Activated CD4-positive, alpha-beta T cell treated with anti-CD3 and anti-CD28 coated beads for 1 hour (primary cell): ENCODE measurements at places on chromosomes 11 and 22.

DNA sequence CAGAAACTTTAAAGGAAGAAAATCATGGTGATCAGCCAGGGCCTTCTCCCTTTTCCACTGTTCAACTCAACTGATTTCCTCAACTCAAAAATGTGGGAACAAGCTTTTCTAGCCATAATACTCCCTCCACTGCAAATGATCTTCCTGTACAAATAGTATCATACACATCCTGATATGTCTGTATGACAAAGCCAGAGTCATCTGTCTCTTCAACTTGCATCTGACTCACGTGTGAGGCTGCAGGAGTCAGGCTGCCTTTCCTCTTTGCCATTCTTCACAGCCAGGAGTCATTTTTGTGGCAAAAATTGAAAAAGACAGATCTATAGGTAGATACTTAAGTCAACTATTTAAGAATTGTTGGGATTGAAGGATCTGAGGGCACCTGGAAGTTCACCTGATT is 13.3 kb downstream of the PATZ1 start:
- DNase-seq = no peak

- no peak for DNase-seq
Measured at GRCh38 chr11:115576606-115577380, 72.6 kb upstream of the CADM1 start.

GRCh38 chr11:14248580-14248981 is 110.4 kb downstream of the RRAS2 start:
- DNase-seq = no peak

- DNase-seq = no peak
Measured at GRCh38 chr22:41478473-41478872, 9.6 kb downstream of the ACO2 start.

GRCh38 chr11:43925932-43926505 is 16.4 kb upstream of the C11orf96 start:
- no peak for DNase-seq

DNA sequence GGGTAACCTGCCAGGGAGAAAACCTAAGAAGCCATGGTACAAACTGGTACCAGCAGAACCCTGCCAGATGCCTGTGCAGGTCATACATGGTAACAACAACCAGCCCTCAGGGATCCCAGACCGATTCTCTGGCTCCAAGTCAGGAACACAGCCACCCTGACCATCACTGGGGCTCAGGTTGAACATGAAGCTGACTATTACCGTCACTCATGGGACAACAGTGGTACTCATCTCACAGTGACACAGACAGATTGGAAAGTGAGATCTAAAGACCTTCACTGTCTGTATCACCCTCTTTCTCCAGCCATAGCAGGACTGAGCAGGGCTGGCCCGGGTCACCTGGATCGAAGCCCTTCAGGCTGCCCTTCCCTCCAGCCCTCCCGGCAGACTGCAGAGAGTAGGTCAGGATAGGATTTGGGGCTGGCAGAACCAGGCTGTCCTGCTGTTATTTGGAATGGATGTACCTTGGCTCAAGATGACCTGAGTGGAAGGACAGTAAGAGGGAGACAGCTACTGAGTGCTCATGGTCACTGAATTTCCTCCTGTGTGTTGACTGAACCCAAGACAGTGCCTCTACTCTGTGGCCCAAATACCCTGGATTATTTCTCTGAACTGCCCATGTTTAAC is 94.7 kb downstream of the GGTLC2 start:
- no peak for DNase-seq

GRCh38 chr11:111298413-111299100 is at the start of gene POU2AF3:
POU2AF3 (plus strand) TSS chr11:111298546; CDS start chr11:111298582, 36 bp downstream.
- no peak for DNase-seq

- DNase-seq = no peak
Measured at GRCh38 chr11:117300283-117300663, 9.1 kb downstream of the BACE1-AS start.

DNA sequence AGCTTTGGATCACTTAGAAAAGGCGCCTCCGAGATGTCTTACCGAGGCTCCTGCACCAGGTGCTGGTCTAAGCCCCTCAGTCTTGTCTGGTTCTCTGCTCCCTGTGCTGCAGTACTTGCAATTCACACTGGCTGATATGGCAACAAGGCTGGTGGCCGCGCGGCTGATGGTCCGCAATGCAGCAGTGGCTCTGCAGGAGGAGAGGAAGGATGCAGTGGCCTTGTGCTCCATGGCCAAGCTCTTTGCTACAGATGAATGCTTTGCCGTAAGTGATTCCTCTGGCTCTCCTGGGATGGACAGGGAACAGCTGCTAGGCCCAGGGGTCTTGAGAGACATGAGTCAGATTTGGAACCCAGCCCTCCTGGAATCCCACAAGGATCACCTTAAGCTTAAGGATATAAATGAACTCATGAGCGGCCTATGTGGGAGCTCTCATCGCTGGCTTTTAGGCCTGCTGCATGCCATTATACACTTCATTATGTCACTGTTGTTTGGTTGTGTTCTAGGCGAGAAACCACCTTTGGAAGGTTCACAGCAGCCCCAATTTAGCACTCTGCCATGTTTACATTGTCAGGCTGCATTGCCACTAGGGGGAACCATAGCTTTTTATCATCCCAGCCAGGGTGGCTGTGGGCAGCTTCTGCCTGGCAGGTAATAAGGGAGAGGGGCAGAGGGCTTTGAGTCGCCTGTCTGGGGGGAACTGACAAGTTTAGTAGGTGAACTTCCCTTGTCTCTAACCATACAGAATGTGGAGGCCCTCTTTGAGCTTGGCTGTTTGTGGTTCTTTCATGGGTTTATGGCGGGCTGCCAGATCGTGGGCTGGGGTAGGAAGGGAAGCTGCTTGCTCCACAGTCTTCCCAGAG is 8.5 kb downstream of the ACAD8 start:
- no peak for DNase-seq

GRCh38 chr11:71396548-71397123 is 51.6 kb downstream of the DHCR7 start:
- DNase-seq = no peak

DNA sequence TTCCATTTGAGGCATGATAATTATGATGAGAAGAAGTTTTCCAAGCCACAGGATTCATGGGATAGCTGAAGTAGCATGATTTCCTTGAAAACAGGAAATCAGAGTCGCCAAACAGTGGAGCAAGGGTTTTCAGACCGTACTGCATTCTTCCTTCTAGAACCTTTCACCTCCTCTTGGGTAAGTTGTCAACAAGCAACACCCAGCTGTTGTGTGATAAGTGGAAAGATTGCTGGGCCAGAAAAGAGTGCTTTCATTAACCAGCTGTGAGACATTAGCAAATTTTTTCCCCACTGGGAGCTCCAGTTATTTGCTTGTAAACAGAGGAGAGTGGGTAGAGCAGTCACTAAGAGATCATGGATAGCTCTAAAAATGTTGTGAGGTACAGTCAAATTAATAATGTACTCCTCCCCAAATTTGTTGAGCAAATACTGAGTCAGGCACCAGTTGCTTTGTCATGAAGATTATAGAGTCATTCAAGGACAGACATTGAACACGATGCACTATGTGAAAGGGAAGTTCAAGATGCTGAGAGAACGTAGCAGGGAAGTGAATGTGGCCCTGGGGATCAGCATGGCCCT is 11.7 kb upstream of the MPEG1 start:
- DNase-seq = no peak

GRCh38 chr11:17014833-17015626 is 816 bp upstream of the PLEKHA7 start:
- DNase-seq = no peak

- no peak for DNase-seq
Measured at GRCh38 chr11:111439901-111440300, 60.8 kb upstream of the POU2AF1 start.

DNA sequence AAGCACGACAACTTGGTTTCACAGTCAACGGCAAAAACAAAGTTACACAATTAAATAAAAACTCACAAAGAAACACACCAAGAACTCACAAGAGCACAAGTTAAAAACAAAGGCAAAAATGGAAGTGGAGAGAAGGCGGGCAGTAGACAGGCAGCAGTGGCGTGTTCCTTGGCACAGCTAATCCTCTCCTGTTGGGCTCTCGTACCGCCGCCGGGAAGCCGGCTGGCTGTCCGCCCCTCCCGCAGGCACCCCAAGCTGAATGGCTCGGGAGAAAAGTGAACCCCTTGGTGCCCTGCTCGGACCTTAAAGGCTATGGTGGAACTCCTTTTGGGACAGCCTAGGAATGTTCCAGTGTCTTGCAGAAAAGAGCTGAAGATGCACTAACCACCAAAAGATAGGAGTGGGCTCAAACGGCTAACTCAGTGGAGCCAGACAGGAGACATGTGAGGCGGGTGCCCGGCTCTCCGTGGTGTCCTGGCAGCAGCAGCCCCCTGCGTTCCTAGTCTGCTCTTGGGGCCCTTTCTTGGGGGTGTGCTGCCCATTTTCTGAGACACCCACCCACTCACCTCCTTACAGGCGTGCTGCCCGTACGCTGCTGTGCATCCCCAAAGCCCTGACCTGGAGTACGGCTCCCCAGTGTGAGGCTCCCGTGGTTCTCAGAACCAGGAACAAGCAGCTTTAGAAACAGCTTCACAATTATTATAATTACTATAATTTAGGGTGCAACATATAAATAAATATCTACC is 86.1 kb upstream of the BID start:
- no peak for DNase-seq

DNA sequence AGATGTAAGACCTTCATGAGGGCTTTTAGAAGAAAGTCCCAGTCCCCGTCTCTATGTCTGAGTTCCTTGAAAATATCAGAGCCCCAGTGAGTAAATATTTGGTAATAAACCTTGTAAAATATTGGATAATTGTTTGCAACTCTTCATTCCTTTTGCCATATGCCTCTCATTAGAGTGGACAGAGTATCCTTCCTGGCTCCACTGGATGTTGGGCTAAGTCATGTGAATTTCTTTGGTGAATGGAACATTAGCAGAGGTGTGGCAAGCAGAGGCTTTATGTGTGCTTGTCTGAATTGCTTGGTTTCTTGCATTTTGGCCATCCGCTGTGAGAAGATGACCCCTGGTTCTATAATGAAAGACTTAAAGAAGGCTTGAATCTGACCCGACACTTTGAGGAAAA is 490.3 kb downstream of the METTL15 start:
- DNase-seq = no peak

DNA sequence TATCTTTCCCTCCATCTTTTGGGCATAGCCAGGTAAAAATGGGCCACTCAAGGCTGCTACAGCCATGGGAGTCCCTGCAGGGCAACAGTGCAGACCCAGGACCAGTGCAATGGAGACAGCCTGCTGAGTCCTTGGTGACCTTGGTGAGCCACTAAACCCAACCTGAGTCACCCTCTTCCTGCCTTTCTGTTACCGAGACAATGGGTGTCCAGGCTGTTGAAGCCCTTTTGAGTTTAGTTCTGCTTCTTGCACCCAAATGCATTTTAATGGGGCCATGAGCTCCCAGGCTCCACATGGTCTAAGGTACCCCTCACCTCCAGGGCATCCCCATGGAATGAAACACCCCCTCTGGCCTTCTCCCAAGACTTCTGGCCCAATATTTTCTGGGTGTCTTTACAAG is 874 bp upstream of the PLAAT4 start:
- DNase-seq = no peak

GRCh38 chr22:19943082-19944026 is 1.7 kb upstream of the TXNRD2 start:
- DNase-seq = no peak

DNA sequence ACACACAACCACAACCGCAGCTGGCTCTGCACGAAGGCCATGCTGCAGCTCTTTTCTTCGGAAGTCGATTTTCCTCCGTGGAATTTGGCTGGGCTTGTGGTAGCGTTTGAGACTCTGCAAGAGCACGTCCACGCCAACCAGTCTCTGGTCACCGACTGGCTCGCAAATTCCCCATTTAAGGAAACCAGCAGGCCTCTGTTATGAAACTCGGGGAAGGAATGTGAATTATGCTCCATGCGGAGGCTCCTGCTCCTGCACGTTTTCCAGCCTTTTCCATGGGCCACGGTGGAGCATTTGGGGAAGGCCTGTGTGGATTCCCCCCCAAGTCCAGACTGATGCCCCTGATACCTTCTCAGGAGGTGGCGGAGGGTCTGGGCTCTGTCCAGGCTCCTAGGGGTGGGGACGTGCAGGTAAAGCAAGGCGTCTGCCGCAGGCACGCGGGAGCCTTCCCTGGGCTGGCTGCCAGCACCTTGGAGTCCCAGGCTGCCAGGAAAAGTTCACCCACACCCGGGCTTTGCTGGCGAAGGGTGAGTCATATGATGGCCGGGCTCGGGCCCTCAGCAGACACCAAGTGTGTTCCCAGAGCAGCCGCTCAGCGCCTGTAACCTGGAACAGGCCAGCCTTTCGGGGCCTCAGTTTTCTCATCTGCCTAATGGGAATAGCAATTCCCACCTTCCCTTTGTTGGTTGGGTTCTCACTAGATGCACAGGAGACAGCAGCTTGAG is 41.9 kb downstream of the LRP5 start:
- no peak for DNase-seq

GRCh38 chr11:33944693-33945424 is 53.0 kb upstream of the LMO2 start:
- no peak for DNase-seq

GRCh38 chr11:120424970-120425332 is 86.6 kb upstream of the GRIK4 start:
- no peak for DNase-seq

- no peak for DNase-seq
Measured at GRCh38 chr22:42915980-42916765, 59.1 kb upstream of the ARFGAP3 start.

DNA sequence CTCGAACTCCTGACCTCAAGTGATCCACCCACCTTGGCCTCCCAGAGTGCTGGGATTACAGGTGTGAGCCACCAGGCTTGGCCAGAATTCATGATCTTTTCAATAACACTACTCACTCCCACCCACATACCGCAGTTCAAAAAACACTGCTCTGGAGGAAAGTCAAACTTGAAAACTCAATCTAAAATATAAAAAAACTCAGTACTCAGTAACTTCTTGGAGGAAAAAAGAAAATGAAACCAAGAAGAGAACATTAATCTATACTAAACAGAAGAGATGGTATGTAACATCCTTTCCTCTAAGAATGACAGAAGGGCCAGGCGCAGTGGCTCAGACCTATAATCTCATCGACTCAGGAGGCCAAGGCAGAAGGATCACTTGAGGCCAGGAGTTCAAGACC is 58.3 kb downstream of the MRTFA start:
- DNase-seq = no peak

DNA sequence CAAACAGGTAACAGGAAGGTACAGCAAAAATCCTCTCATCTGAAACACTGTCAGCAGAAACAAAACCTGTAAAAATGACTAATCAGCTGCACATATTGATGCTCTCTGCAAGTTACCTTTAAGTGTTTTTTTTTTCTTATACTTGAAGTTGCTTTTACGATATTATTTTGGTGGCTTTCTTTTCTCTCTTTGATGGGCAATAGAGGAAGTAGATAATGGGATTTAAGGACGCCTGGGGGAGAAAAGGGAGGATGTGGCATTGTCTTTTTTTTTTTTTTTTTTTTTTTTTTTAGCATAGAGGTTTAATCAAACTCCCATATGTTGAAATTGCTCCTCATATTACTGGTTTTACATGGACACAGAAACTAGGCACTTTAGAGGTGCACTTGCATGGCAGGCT is 11.4 kb upstream of the ADSL start:
- DNase-seq = no peak

DNA sequence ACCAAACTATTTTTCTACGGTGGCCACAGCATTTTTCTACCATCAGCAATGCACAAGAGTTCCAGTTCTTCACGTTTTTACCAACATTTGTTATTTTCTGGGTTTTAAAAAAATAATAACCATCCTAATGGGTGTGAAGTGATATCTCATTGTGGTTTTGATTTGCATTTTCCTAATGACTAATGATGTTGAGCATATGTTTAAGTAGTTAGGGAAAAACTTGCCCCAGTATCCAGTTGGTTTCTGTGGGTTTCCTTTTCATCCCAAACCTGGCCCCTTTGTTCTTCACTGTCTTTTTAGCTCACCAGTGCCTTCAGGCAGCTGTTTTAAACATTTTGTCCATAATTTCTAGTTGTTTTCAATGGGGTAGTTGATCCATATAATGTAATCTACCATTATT is 14.7 kb upstream of the PTS start:
- DNase-seq = no peak
